ENCODE measurements at places on chromosomes 7 and 10. TPM values are rescaled to one million over a fixed set of nuclear protein-coding genes. Genes with fewer than 3 reads are reported as not detected.

SEMA3D gene
- 0.60 TPM for total RNA-seq

ST7 gene
- 4.5 TPM for total RNA-seq

GRM3 gene
- not detected for total RNA-seq

DNA sequence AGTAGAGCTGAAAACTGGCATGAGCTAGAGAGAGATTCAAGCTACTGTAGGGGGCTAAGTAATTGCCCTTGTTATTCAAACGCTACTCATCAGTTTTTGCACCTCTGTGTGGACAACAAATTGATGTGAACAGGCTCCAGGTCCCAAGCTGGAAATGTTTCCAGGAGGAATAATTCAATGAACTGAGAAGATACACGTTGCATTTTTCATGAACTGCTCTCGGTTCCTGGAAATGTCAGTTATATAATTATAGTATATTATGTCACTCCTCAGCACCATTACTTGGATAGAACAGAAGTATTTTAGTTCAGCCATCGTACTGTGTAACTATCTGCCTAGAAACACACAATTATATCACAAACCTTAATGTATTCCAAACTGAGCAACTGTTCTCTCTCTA lies 65.9 kb upstream of the A1CF start:
- DNase-seq = no peak

DNA sequence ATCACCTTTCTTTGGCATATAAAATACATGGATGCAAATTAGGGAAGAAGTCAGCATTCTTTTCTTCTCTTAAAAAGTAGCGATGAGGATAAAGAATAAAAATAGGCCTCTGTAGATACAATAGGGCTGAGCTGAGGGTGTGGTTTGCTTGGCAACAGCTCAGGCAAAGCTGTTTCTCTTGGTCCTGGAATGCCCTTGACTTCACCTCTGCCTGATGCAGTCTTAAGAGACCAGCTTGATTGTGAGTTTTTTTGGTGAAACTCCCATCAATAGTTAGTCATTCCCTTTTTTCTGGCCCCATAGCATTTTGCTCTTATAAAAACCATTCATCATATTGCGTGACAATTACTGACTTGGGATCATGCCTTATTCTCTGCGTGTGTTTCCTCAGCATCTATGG lies 42.1 kb upstream of the MKLN1 start:
- no peak for DNase-seq

GRCh38 chr7:98348726-98349474 lies 52.0 kb downstream of the BAIAP2L1 start:
- DNase-seq = no peak

- DNase-seq = no peak
These were observed 98.2 kb downstream of the PRLHR start for GRCh38 chr10:118497227-118497626.
